ENCODE measurements at places on chromosomes 11 and 22. TPM values are rescaled to one million over a fixed set of nuclear protein-coding genes. Genes with fewer than 3 reads are reported as not detected.

DNA sequence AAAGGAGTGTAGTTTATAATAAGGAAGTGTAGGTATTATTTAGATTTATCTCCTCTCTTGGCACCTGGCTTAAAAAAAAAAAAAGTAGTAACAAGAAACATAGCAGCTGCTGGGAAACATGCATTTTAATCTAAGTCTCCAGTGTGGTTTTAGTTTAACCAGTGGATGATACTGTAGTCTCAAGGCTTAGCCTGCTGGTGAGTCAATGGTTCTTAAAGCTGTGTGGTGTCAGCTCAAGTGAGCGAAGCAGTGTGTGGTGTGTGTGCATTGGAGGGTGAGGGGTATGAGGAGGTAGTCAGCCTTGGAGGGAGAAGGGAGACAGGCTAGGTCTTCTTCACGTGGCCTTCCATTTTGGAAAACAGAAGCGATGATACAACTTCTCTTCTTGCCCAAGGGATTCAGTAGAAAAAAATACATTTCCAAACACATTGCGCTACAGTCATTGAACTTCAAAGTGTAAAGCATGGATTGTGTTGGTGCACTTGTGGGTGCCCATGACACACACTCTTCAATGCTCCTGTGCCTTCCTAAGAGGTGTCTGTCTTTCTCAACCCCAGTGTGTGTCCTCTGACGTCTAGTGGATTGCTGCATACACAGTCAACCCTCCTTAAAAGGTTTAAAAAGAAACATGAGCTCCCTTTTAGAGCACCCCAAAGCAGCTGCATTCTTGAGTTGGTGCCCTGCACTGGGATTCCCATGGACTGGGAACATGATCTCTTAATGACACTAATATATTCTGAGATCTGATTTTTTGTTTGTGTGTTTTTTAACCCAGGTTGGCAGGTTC, 40.1 kb downstream of the ZBTB16 start:
- DNase-seq: no peak

DNA sequence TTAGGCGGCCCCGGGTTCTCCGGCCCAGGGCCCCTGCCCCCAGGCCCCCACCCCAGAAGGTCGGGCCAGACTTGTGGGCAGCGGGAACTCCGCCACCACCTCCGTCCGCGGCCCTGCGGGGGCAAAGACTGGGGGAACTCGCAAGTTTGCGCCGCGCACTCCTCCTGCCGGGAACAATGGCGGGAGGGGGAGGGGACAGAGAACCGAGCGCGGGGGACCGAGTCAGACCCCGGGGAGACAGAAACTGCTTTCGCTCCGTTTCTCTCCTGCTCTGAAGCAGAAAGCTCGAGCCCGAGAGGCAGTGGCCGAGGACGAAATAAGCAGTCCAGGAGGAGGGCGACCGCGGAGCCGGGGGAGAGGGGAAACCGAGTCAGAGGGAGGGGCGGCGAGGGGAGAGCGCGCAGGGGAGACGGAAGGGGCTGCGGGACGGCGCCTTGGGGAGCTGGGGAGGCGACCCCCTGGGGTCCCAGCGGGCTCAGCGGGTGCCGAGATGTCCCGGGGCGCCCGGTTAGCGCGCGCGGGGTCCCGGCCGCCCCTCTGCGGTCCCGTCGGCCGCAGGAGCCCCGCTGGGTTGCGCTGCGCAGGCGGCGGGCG, 555 bp downstream of the TP53I11 start:
- peak; percentile 79 for DNase-seq

DNA sequence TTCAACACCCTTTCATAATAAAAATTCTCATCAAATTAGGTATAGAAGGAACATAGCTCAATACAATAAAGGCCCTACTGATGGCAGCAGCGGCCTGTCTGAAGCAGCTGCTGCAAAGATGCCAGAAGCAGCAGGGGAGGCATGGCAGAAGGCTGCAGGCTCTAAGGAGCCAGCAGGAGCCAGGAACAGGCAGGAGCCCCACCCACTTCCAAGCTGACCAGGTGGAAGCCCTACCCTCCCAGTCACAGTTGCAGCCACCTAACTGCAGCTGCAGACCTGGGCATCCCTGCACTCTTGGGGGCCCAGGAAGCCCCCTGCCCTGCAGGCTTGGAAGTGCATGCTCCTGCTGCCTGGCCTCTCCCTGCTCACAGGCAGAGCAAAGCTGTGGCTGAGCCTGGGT, 18.2 kb upstream of the OR6A2 start:
- DNase-seq: no peak

DNA sequence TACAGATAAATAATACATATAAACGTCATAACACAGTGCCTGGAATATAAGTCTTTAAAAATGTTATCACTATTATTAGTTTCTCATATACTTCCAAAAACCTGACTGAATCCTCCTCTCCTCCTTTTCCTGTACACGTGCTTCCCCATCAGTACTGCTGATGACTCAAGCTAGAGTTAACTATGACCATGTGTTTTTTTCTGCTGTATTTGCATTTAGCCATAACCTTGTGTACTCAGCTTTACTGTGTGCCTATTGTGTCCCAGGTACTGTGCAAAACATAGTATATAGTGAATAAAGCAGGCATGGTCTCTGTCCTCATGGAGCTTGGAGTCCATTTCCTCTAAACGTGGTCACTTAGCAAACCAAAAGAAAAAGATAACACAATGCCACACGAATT, 56.5 kb upstream of the ARHGAP32 start:
- DNase-seq: no peak

OR52A1 gene
- not detected for polyA plus RNA-seq

- no peak for DNase-seq
Observed at GRCh38 chr22:50205781-50206569, 5.2 kb downstream of the SELENOO start.

- no peak for DNase-seq
Observed at GRCh38 chr22:19287889-19288288, 3.6 kb downstream of the CLTCL1 start.

- DNase-seq: peak; percentile 70
Observed at GRCh38 chr22:29470159-29470855, 9.7 kb upstream of the NEFH start.

PDHX gene
- polyA plus RNA-seq: 14.8 TPM

OR6T1 gene
- polyA plus RNA-seq: not detected

DNA sequence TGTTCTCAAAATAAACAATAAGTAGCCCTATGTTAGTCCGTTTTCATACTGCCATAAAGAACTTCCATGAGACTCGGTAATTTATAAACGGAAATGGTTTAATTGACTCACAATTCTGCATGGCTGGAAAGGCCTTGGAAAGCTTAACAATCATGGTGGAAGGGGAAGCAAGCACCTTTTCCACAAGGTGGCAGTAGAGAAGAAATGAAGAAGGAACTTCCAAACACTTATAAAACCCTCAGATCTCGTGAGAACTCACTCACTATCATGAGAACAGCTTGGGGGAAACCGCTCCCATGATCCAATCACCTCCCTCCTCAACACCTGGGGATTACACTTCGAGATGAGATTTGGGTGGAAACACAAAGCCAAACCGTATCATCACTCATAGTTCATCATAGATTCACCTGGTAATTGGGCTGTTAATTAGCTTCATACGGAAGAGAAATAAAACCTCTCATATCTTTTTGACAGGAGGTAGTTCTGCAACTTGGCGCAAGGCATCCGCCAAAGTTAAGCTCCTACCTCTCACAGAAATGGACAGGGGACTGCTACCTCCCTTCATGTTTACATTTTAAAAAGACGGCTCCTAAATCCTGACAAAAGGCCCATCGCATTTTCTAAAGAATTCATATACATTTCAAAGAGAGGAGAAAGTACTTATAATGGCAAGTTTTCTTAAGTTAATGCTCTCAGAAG, 49.0 kb downstream of the MUC15 start:
- DNase-seq: no peak

TCN2 gene
- 4.1 TPM for polyA plus RNA-seq

DNA sequence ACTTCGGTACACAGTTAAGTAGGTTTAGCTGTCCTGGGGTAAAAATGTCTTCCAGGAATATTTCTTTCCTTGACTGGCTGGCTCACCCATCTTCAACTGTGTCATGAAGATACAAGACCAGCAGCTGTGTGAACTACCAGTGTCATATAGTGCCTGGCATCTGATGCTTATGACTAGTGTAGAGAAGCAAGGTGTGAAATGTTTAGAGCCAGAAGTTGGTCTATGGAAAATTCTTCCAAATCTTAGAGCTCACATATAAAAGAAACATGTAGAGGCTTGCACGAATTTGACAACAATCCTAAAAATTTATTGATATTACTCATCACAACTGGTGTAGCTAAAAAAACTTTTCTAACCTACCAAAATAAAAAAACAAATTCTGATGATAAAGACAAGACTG, 54.4 kb downstream of the ARL14EP start:
- DNase-seq: no peak

DNA sequence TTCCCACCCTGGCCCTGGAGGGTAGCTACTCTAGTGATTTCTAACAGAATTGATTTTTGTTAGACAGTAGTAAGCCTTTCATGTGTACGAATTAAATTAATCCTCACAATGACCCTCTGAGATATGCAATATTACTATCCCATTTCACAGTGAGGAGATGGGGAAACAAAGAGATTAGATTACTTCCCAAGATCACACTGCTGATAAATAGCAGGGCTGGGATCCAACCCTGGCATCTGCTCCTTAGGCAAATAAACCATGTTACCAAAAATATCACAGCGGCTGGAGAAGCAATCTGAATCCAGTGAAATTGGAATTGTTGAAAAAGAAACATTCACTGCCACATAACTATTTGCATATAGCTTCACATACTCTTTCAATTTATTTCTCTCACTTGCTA, 12.8 kb upstream of the CAVIN3 start:
- peak; percentile 26 for DNase-seq

GRCh38 chr11:128399251-128400121, 187.9 kb downstream of the ETS1 start:
- DNase-seq: no peak

DNA sequence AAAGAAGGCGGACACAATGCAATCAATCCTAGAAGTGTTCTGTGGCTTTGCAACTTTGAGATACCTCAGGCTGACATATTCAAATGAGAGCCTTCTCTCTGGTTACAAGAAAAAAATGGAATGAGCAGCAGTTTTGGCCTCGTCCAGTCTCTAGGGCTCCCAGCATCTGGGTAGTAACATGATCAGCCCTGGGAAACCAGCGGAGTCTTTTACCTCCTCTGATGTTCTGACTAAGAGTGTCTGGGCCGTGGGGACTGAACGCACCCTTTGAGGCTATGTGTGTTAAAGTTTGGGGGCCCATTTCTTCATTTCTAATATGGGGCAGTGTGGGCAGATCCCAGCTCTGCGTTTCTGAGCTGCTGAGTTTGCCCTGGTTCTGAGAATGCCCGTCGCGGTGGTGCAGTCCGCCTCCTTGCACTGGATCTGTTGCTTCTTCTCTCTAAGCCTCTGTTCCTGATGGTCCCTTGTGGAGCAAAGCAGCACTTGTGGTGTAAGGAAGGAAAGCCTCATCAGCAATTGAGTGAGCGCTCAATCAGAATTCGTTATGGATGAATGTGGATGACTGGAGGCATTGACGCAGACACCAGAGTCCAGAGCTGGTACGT, 8.1 kb downstream of the PARVB start:
- no peak for DNase-seq

SVIP gene
- polyA plus RNA-seq: 6.2 TPM

SLC22A9 gene
- polyA plus RNA-seq: not detected

HSPB2 gene
- polyA plus RNA-seq: not detected

DNA sequence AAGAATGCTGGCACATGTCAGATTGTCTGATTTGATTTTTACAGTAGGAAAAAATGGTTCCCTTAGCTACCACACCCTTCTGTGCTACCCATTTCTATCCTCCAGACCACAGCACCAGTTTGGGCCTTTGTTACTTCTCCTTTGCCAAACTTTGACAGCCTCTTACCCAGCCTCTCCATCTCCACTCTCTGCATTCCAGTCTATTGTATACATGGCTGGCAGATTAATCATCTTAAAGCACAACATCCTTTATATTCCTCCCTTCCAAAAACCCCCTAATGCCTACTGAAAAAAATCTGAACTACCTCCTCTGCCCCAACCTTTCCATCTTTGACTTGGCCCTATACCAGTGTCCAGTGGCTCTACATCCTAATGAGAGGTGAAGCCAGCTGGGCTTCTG, 10.8 kb upstream of the PANX1 start:
- DNase-seq: no peak

GRCh38 chr11:64136765-64137441, 29.0 kb downstream of the MACROD1 start:
- DNase-seq: no peak

MLC1 gene
- polyA plus RNA-seq: not detected

- no peak for DNase-seq
Observed at GRCh38 chr11:110818032-110818687, 105.9 kb upstream of the ARHGAP20 start.

DNAJB7 gene
- not detected for polyA plus RNA-seq

DNA sequence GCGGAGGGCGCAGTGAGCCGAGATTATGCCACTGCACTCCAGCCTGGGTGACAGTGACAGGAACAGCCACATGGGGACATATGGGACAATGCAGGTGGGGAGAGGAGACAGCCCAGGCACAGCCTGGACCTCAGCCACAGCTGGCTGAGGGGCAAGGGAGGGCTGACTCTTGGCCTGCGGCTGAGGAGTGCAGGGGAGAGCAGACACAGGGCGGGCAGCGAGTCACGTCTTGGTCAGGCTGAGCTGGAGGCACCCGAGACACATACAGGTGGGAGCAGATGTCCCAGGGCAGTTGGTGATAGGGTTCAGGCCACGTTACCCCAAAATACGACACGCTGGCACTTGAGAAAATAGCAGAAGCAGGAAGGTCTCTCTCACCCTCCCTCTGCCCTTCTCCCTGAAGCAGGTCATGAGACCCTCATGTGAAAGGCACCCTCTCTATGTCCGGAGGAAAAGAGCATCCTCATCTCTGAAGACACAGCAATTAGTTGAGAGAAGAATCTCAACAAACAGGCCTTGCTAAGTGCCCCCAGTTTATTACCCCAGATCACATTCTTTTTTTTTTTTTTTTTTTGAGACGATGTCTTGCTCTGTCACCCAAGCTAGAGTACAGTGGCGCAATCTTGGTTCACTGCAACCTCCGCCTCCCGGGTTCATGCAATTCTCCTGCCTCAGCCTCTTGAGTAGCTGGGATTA, 10.5 kb downstream of the KIAA0930 start:
- DNase-seq: no peak

DNA sequence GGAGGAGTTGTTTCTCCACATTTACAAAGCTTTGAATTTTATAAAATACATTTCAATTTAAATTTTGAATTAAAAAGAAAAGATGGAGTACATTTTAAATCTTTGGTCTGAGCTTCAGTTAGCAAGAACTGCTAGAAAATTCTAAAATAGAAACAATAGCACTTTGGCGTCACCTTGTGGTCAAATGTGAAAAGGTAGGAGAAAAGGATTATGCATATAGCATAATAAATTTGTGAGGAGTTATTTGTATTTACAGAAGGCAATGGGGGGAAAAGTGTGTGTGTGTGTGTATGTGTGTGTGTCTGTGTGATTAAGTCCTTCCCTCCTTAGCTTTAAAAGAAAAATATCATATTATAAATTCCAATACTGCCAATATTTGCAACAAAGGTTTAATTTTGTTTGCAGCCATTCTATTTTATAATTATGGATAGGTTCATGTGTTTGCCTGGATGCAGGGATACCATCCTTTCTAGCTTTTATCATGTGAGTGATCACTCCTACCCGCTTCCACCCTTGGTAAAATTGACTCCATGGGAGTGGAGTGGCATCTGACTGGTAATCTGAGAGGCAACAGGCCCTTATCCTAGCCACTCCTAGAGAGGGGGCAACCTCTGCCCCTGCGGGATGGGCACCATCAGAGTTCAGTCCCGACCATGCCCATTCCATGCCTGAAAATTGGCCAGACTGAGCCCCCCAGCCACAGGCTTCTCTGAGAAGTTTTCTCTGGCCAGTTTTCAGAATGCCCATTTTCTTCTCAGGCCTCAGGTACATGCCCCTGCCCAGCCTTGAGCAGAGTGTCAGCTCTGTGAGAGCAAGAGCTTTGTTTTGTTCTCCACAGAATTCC, 13.6 kb upstream of the LGR4 start:
- peak; percentile 40 for DNase-seq

- DNase-seq: peak; percentile 57
Observed at GRCh38 chr11:128497061-128497775, 90.1 kb downstream of the ETS1 start.
